ENCODE measurements at places on chromosomes 3 and 15. TPM values are rescaled to one million over a fixed set of nuclear protein-coding genes. Genes with fewer than 3 reads are reported as not detected.

Gene AGTR1
- total RNA-seq, result 0.22 TPM

Gene RHO
- not detected for total RNA-seq

Gene NR1I2
- total RNA-seq, result under 0.01 TPM

Gene LMAN1L
- total RNA-seq, result not detected

Gene PPM1L
- total RNA-seq, result 0.66 TPM

Gene DUOXA1
- total RNA-seq, result not detected

Gene TBC1D21
- not detected for total RNA-seq

Gene ANKDD1A
- 3.5 TPM for total RNA-seq

Data from placental pericyte (primary cell).